Activated naive CD4-positive, alpha-beta T cell (primary cell): ENCODE measurements at places on chromosomes 16 and 17.

GRCh38 chr17:71200597-71200996 lies 920.2 kb upstream of the SOX9 start:
- DNase-seq: no peak

DNA sequence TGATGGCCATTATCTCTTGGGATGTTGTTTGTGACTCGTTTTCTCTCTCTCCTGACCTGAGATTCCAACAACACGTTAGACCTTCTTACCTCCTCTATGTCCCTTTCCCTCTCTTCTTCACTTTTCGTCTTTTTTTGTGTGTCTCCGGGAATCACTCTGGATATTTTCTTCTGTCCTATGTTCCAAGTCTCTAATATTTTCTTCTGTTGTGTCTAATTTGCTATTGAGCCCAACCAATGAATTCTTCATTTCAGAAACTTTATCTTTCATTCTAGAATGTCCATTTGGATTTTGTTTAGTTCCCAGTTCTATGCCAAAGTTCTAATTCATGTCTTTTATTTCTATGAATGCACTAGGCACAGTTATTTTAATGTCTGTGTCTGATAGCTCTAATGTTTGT lies 27.1 kb upstream of the PITPNM3 start:
- DNase-seq: no peak

GRCh38 chr16:56989988-56990387 lies 631 bp downstream of the NLRC5 start:
- no peak for DNase-seq

GRCh38 chr17:2909175-2909845 lies 113.1 kb downstream of the RAP1GAP2 start:
- DNase-seq: no peak

DNA sequence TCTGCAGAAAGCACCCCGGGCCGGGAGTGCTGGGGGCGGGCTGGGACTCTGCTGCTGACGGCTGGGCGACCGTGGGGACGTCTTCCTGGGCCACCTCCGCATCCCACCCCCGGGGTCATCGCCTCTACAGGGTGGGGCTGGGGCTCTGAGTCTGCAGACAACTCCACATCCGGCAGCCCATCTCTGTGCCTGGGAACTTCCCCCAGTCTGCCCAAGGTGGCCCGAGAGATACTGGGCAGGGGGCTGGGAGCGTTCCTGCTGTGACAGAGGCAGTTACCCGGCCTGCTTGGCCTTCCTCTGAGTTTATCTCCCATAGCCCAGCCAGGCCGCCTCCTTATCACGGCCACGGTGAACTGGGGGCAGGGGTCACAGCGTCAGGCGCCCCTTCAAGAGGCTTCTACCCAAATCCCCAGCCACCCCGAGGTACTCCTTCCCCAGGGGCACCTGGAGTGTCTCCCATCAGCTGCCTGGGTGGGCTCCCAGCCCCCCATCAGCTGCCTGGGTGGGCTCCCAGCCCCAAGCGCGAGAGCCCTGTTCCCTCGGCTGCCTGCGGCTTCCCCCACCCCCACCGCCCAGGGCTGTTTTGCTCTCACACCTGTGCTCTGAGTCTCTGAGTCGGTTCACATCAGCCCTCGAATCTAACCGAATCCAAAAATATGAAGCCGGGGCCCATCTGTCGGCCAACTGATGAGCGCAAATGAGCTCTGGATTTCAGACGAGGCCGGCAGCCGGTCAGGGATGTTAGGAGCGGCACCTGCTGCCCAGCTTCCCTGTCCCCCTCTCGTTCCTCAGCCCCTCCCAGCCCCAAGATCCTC lies 15.6 kb upstream of the CBFA2T3 start:
- DNase-seq: no peak

DNA sequence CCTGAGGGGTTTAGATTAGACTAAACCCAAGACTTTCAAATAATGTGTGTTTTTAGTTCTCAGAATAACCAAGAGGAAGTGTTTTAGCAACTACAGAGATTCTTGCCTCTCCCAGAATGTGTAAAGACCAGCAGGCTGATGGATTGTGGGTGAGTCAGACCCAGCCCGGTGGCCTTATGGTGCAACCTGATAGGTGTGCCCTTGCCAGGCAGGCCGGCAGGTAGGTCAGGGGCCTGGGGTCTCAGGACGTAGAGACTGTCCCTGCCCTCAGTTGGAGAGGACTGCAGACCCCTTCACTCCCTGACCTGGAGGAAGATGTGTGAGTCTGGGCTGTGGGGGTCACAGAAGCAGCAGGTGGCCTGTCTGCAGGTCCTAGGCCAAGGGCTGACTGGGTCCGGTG lies 47.2 kb upstream of the ACSF3 start:
- DNase-seq: no peak

- DNase-seq: no peak
Observed at GRCh38 chr17:59714255-59714654, 6.8 kb downstream of the VMP1 start.

DNA sequence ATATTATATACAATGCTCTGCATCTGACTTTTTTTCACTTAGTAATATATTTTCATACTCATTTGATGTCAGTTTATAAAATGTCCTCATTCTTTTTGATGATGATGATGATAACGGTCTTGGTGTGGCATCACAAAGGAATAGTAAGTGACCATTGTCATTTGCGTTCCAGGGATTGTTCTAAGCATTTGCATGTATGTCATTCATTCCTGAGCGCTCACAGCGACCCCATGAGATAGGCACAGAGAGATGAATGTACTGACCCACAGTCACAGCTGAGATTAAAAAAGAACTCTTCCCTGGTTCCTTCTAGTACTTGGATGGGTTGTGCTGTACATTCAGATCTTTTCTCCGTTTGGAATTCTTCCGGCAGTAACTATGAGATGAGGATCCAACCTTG lies 21.2 kb upstream of the MSI2 start:
- DNase-seq: no peak

- DNase-seq: no peak
Observed at GRCh38 chr17:10316801-10317542, 55.8 kb downstream of the MYH13 start.

GRCh38 chr17:45867702-45868101 lies 23.0 kb downstream of the SPPL2C start:
- no peak for DNase-seq

- no peak for DNase-seq
Observed at GRCh38 chr17:81502471-81503017, 10.1 kb downstream of the ACTG1 start.

DNA sequence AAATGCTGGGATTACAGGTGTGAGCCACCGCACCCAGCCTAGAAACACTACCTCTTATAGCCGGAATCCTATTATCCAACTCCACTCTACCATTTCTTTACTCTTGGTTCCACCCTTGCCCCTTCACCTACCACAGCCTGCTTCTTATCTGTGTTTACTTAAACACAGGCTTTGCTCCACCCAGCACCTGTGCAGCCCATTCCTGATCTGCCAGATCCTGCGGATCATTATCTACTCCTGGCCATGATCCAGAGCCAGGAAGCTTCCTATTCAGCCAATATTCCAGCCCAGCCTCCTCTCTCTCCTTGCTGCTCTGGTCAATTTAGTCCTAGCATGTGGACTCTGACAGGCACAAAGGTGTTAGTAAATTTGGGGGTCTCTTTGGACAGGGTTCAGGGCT lies 98.8 kb upstream of the MED13 start:
- no peak for DNase-seq

- no peak for DNase-seq
Observed at GRCh38 chr16:52573365-52574299, 26.7 kb upstream of the TOX3 start.

DNA sequence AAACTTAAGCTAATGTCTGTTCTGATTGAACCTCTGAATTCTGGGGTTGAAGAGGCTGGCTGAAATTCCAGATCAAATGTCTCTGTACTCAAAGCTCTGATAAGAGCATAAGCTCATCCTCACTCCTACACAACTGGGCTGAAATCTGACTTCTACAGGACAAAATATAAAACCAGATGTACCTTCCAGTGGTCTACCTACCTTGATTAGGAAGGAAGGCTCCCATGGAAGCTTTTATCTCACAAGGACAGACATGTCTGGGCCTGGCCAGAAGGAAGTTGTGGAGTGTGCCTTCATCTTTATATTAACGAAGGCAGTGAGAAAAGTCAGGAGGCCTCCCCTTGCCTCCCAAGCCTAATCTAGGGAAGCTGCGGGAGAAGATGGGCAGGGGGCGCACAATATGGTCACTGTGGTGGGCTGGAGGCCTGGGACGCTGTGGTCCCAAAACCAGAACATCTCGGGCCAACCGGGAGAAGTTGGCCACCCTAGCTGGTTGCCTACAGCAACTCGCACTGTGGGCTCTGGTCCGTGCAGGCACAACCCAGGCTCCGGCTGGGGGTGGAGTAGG lies 55.6 kb upstream of the LRRC37A3 start:
- no peak for DNase-seq

DNA sequence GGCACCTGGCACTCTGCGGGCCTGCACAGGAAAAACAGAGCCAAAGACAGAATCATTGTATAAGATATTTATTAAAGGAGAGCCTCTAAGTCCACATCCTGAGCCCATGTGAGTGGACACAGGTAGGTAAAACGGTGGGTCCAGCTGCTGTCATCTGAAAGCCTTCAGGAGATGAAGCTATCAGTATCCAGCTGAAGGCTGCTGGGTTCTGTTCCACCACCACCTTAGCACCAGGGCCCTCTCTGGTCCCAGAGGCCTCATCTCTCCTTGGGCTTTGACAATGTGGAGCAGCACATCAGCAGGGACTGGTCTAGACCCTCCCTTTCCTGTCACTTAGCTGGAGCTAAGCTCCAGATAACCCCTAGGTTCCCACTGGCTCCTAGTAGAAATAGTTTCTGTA lies 7.3 kb downstream of the TMEM106A start:
- DNase-seq: no peak

GRCh38 chr17:36641877-36642845 lies 40.8 kb downstream of the MRM1 start:
- no peak for DNase-seq

GRCh38 chr17:37708616-37709212 lies 36.1 kb downstream of the HNF1B start:
- no peak for DNase-seq

GRCh38 chr16:78072275-78072674 lies 27.2 kb upstream of the WWOX start:
- DNase-seq: no peak

GRCh38 chr17:64505340-64506200 lies 519 bp downstream of the DDX5 start:
- DNase-seq: peak; percentile 63

DNA sequence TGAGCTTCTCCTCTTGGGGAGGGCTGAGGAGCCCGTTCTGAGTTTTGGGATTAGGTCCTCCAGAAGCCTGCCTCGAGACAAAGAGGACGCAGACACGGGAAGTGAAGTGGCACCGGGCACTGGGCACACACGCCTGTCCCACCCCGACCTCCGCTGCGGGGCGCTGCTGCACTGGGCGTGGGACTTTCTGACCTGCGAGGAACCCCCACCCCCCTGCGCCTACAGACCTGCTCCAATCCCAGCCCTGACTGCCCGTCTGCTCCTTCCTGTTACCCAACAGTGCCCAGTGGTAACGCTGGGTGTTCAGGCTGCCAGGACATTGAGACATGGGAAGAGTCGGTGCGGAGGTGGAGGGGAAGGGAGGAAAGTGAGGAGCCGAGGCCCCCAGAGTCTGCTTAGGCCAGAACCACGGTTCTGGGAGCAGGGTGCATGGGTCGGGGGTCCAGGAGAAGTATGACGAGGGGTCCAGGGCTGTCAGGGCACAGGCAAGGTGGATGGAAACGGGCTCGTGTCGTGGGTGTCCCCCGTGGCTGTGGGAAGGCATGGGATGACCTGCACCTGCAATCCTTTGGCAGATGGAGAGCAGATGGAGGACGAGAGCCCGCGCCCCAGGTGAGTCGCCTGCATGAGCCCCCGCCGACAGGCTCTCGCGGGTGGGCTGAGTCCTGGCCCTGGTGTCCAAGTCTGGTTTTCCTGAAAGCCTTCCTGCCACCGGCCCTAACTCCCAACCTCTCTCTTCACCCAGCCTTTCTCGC lies 112.0 kb upstream of the CREBBP start:
- no peak for DNase-seq

DNA sequence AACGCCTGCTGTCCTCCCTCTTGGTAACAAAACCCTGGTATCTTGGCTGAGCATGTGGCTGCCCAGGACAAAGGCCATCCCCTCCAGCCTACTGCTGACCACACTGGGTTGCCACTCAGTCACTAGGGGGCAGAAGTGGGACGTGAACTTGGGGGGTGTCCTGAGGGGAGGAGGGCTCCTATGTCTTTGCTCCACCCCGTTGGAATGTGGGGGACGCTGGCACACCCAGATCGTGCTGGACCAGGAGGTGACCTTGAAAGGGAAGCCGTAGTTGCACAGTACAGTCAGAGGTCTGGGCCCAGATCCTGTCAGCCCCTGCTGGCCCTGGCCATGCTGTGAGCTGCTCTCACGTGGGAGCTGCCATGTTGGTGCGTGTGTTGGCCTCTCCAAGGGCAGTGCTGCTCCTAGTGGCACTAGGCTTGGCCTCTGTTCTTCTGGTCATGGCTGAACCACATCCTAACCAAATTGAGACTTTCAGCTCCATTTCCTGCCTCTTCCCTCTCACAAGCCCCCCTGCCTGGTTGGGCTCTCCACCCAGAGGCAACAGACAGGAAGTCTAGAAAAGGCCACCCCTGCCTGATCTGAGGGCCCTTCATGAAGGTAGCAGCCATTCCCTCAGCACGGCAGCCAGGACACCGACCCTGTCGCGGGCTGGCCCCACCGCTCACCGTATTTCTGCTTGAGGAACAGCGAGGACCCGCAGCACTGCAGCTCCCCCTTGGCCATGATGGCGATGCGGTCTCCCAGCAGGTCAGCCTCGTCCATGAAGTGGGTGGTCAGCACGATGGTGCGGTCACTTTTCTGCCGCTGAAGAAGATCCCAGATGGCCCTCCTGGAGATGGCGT lies 29.0 kb upstream of the RNPS1 start:
- no peak for DNase-seq

GRCh38 chr17:50426472-50426782 lies 409 bp downstream of the ACSF2 start:
- no peak for DNase-seq

- no peak for DNase-seq
Observed at GRCh38 chr16:19356024-19356952, 61.4 kb upstream of the TMC5 start.

- DNase-seq: no peak
Observed at GRCh38 chr17:38728290-38728831, 1.8 kb upstream of the CISD3 start.
